Smooth muscle cell of the umbilical artery (primary cell): ENCODE measurements at places on chromosomes 11 and 22. TPM values are rescaled to one million over a fixed set of nuclear protein-coding genes. Genes with fewer than 3 reads are reported as not detected.

The LRRC75B gene
- total RNA-seq: 5.6 and 7.1 TPM in 2 replicates

The TRIM49 gene
- total RNA-seq: not detected in 2 replicates

The ACER3 gene
- 4.8 and 10.6 TPM in 2 replicates for total RNA-seq

The GLYATL2 gene
- 0.97 and 1.8 TPM in 2 replicates for total RNA-seq

The RIBC2 gene
- total RNA-seq: 0.30 and 0.78 TPM in 2 replicates

The MAJIN gene
- total RNA-seq: under 0.01 TPM in 1 of 2 replicates, not detected in the other

The OLFML1 gene
- 0.18 TPM in 1 of 2 replicates, not detected in the other for total RNA-seq

The CARD16 gene
- total RNA-seq: 2.0 and 6.5 TPM in 2 replicates

The LARGE2 gene
- under 0.01 TPM in 1 of 2 replicates, not detected in the other for total RNA-seq

The PTDSS2 gene
- 30.9 and 31.2 TPM in 2 replicates for total RNA-seq

The ST14 gene
- not detected in 2 replicates for total RNA-seq

The C11orf21 gene
- total RNA-seq: not detected in 2 replicates

The NCAM1 gene
- total RNA-seq: 4.2 and 14.2 TPM in 2 replicates

The LRP5 gene
- total RNA-seq: 93.6 and 97.4 TPM in 2 replicates

The POU2AF2 gene
- total RNA-seq: not detected in 2 replicates

The TRIM29 gene
- 0.51 and 3.3 TPM in 2 replicates for total RNA-seq

The OR2AT4 gene
- not detected in 2 replicates for total RNA-seq

The DDIAS gene
- total RNA-seq: 0.30 and 4.7 TPM in 2 replicates

The PDE2A gene
- 0.30 and 1.3 TPM in 2 replicates for total RNA-seq

The THY1 gene
- 429 and 713 TPM in 2 replicates for total RNA-seq

The OR8H2 gene
- total RNA-seq: not detected in 2 replicates

The MARK2 gene
- total RNA-seq: 7.7 and 12.6 TPM in 2 replicates

The LRRC74B gene
- under 0.01 TPM in 1 of 2 replicates, not detected in the other for total RNA-seq
